ENCODE measurements at places on chromosomes 7 and 10.

GRCh38 chr10:114303556-114303955, 64.5 kb downstream of the VWA2 start:
- DNase-seq: no peak

DNA sequence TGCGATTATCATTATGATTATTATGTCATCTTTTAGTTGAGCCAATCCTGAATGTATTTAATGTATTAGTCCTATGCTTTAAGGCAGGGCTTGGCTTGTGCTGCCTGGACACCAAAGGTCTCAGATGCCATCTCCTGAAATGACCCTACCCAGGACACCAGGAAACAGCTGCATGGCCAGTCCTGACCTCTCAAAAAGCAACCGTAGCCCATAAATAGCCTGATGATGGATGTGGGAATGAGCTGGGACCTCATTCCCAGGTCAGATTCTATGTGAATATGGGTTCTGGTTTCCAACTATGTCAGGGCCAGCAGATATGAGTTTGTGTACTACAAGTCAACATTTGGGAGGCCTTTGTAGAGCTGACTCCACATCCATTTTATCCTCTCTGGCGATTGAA, 438.4 kb downstream of the NRG3 start:
- no peak for DNase-seq

DNA sequence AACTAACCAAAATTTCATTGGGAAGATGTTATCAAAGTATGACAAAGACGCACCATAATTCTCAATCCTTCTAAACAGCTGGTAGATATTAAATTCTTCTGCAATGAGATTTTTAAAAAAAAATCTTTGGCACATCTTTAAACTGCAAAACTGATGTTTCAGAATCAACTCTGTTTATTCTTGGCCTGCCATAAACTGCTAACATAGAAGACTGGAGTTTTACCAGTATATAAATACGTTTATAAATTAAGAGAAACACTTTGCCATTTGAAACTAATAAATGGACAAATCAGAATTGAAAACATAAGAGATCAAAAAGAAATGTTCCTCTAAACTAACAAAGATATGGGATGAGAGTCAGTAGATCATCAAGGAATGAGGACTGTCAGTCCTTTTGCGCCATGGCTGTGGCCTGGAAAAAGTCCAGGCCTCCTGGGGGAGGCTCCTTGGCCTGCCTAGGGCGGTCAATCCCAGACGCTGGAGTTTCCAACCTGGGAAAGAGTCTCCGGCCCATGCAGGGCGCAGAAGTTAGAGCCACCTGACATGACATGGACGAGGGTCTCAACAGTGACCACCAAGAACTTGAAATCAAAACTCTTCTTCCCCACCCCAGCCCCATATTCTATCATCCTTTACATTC, 34.2 kb upstream of the NEBL start:
- no peak for DNase-seq

- no peak for DNase-seq
These were observed 136.1 kb upstream of the MYO3A start for GRCh38 chr10:25797888-25798429.

GRCh38 chr10:62502995-62503613, 128.9 kb downstream of the ZNF365 start:
- DNase-seq: no peak

- DNase-seq: no peak
These were observed 33.6 kb downstream of the RHEB start for GRCh38 chr7:151486074-151486473.

GRCh38 chr10:102118867-102119266, 1.3 kb downstream of the LDB1 start:
- no peak for DNase-seq

DNA sequence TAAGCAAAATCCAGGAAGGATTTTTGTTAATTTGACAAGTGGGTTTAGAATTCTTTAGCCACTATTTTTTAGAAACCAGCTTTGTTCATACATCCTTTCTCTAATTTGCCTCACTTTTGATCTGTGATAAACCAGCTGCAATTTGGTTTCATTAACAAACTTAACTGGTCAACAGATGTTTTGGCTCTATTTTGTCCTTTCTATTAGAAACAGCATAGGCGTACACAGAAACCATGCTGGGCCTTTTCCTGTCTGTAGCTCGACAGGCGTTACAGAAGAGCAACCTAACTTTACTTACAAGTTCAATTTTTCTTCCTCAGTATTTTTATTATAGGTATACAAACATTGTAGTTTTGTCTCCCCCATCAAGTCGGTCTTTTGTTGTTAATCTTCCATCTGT, 28.2 kb downstream of the KAT6B start:
- DNase-seq: no peak

DNA sequence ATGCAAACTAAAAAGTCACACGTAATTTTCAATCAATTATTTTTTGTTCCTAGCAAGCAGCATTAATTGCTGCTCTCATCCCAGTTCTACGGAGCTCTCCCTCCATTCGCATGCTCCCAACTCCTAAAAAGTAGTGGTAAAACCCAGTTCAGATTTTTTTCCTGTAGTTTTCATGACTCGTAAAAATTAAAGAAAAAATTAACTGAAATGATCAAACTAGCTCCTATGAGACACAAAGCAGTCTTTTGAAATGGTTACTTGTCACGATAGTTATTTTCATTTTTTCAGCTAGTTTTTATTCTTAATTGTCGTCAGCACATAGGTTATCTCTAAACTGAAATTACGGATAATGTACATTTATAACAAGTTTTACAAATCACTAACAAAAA, 1.8 kb downstream of the HNRNPA2B1 start:
- no peak for DNase-seq

DNA sequence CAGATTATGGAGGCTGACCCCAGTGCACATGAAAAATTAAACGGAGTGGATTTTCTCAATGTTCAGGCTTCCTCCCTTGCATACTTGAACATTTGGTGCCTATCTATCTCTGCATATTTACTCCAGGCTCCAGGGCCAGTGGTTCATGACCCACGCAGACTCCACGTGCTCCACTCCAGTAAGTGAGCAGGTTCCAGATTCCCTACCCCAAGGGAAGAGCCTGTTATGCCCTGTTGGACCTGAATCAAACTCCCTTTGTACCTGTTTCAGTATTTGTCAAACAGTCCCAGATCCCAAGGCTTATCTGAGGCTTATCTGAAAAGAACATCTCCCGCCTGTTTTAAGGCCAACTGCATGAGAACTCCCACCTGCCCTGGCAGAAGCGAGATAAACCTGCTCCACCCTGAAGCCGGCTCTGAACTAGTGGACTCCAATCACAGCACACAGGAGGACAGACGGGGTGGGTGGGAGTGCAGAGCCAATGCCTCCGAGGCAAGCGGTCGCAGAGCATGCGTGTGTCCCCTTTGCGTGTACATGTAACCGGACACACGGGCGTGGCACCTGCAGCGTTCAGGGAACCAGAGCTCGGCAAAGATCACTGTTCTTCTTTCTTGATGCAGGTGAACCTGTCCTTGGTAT, 2.3 kb upstream of the FUOM start:
- DNase-seq: no peak

GRCh38 chr7:124208173-124208572, 175.3 kb upstream of the TMEM229A start:
- DNase-seq: no peak

GRCh38 chr7:80749270-80749669, 110.8 kb downstream of the CD36 start:
- no peak for DNase-seq

DNA sequence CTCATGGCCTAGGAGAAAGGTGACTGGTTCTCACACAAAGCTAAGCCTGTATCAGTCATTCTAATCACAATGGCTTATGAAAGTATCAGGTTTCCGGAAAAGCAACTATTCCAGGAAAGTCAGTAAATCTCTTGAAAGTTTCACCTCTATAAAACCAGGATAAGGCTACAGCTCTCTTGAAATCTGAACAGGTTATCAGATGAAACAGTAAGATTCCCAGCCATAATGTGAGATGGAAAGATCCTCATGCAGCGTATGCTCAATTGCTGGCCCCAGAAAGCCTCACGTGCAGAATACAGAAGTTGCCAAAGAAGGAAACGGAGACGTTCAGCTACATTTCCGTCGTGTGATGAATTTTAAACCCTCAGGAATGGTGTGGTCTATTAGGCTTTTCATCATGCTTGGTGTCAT, 90.0 kb downstream of the PFKFB3 start:
- DNase-seq: no peak

- no peak for DNase-seq
These were observed 105.8 kb downstream of the THSD7A start for GRCh38 chr7:11726001-11726793.

DNA sequence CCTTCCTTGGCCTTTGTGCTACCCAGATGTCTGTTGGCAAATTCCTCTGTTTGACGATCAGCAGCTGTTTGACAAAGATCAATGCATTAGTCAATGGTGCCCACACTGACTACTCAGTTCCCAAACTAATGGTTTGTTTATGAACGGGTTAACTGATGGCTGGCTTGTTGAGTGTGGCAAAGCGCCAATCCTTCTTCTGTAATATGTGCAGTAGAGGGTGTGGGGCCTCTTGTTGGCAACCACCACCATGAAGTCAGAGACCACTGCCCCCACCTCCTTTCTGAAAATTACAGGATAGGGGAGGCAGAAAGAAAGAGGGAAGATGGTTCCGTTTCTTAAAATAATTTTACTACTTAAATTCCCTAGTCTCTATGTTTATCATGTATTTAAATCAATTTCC, 2.6 kb upstream of the PLCE1 start:
- DNase-seq: no peak

GRCh38 chr7:27191161-27191731, 6.2 kb upstream of the HOXA11 start:
- DNase-seq: no peak

DNA sequence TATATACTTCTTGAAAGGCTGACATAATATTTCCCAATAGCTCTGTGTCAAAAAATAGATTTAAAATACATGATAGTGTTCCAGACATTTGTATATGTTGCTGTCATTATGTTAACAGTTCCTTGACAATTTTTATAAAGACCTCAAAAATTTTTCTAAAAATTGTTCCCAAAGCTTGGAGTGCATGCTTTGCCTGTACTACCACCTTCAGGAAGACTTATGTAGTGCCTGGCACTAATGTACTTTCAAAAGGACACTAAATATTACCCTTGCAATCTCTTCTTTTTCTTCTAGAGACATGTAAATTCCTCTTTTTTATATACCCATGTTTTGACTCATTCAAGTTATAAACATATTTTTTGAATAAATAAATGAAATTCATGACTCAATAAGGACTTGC, 48.0 kb upstream of the SP8 start:
- DNase-seq: no peak

DNA sequence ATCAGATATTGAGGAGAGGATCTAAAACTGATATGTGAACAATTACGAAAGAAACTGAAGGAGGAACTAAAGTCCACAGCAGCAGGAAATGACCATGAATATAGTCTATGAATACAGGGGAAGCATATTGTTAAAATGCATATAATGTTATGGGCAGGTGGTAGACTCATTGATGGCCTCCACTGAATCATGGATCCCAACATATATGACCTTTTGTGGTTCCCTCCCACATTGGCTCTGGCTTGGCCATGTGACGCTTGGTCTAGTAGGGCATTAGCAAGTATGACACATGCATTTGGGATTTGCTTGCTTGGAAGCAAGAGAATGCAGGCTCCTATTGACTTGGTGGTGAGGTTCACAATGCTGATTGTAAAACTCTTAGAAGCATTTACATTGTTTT, 55.2 kb upstream of the RAB18 start:
- DNase-seq: peak; percentile 64

DNA sequence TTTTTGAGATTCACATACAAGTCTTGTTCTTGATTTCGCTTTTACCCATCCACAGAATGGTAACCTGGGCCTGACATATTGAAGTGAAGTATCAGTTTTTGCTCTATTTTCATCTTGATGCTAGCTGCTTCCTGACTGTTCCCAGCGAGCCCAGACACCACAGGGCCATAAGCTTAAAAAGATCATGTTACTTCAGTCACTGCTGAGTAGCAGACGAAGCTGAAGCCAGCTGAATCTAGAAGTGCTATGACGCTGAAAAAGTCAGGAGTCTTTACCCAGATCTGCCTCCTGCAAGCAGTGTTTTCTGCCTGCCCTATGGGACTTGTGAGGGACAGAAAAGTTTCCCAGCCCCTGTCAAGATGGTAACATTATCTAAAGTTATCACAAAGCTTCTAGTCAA, 2.7 kb upstream of the PRXL2A start:
- DNase-seq: no peak

DNA sequence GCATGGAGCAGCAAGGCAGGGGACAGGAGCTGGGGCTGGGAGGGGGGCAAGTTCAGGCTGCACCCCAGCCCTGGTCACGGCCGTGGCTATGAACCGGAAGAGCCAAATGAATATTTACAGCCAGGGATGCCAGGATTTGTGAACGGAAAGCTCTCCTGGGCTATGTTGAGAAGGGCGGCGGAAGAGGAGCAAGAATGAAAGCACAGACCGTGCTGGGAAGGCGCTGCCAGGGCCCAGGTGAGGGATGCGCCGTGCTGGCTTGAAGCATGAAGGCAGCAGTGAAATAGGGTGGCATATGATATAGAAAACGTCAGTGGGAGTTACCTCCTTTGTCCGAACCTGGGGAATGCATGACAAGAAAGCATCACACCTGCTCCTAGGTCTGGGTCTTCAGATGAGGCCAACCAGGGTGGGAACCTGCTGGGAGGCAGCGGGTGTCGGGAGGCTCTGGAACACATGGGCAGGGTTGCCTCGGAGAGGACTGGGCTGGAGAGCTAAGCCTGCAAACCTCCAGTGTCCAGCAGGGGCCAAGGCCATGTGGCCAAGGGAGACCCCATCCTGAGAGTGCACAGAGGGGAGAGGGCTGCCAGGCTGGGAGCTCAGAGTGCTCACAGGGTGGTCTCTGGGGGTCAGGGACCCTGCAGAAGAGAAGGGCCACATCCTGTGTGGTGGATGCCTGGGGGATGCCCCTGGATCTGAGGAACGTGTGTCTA, 120.6 kb upstream of the TCERG1L start:
- no peak for DNase-seq

- peak; percentile 72 for DNase-seq
These were observed 94.3 kb downstream of the PRLHR start for GRCh38 chr10:118501171-118501570.

DNA sequence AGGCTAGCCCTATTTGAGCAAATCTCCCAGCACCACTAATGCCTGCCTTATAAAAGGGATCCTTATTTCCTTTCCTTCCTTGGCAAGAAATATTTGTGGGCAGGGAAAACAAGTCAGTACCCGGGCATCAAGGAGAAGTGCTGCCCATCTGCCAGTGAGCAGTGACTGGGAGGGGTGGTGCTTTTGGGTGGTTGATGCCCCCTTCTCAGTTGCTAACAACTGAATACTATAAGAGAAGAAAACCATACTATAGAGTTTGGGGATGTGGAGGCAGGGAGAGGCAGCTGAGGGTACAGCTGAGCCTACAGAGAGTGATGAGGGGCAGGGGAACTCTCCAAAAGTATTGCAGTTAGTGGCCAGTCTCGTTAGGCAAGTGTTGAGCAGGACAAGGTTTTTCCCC, 39.3 kb downstream of the OGDH start:
- no peak for DNase-seq
